ENCODE measurements at places on chromosomes 12 and 14. TPM values are rescaled to one million over a fixed set of nuclear protein-coding genes. Genes with fewer than 3 reads are reported as not detected.

Gene NDUFB1
- total RNA-seq = 92.5 TPM

Gene POTEM
- not detected for total RNA-seq

Gene MIP
- total RNA-seq = 0.79 TPM

Gene E2F7
- 19.5 TPM for total RNA-seq

Gene UNG
- 99.0 TPM for total RNA-seq

Gene RPL10L
- total RNA-seq = not detected

Gene MAP1LC3B2
- 4.7 TPM for total RNA-seq

Gene GALNT16
- total RNA-seq = 0.32 TPM

Data from HCT116 (cell line).